ENCODE measurements at places on chromosomes 12 and 14.

- DNase-seq, result no peak
These were observed 1.0 kb downstream of the WBP11 start for GRCh38 chr12:14802247-14802646.

- no peak for DNase-seq
These were observed at the start of gene SP7 for GRCh38 chr12:53336181-53336681. SP7 (minus strand) TSS chr12:53336354; CDS start chr12:53335646, 708 bp downstream.

- no peak for DNase-seq
These were observed 132.8 kb downstream of the RMST start for GRCh38 chr12:97595426-97595831.

- DNase-seq, result no peak
These were observed 110.3 kb downstream of the SINHCAF start for GRCh38 chr12:31215518-31216232.
